ENCODE measurements at places on chromosomes 12 and 14. TPM values are rescaled to one million over a fixed set of nuclear protein-coding genes. Genes with fewer than 3 reads are reported as not detected.

Gene PLCZ1
- not detected for polyA plus RNA-seq

Gene ASIC1
- 6.9 TPM for polyA plus RNA-seq

Gene CLEC1A
- not detected for polyA plus RNA-seq

Gene TMEM253
- 2.4 TPM for polyA plus RNA-seq

Gene RNU4-1
- polyA plus RNA-seq, result not detected

Gene TSPAN11
- polyA plus RNA-seq, result 13.4 TPM

Gene LRCOL1
- not detected for polyA plus RNA-seq

Gene GARIN6
- not detected for polyA plus RNA-seq

DNA sequence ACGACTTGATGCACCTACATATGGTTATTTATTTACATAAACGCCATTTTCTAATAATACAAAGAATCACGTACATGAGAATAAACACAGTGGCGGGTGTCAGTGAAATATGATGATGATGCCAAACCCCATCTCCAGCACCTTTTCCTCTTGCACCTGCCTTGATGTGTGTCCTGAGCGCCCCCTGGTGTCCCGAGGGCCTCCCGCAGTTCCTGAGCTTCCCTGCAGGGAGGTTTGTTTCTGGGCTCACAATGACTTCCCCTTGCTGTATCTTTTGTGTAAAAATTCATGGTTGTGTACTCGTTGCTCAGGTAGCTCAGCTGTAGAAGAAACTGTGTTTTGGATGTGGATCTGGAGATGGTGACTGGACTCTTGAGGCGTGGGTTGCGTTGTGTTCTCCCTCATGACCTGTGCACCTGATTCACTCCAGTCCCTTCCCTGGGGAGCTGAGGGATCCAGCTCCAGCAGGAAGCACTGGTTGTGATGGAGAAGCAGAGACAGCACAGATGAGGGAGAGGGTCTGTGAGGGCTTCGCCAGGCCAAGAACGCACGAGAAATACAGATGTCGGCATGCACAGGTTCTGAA, 1037.8 kb downstream of the TMEM121 start:
- no peak for DNase-seq

GRCh38 chr14:99158646-99159165, 113.3 kb downstream of the BCL11B start:
- no peak for DNase-seq

GRCh38 chr12:6618483-6619225, 11.5 kb upstream of the CHD4 start:
- DNase-seq, result no peak

DNA sequence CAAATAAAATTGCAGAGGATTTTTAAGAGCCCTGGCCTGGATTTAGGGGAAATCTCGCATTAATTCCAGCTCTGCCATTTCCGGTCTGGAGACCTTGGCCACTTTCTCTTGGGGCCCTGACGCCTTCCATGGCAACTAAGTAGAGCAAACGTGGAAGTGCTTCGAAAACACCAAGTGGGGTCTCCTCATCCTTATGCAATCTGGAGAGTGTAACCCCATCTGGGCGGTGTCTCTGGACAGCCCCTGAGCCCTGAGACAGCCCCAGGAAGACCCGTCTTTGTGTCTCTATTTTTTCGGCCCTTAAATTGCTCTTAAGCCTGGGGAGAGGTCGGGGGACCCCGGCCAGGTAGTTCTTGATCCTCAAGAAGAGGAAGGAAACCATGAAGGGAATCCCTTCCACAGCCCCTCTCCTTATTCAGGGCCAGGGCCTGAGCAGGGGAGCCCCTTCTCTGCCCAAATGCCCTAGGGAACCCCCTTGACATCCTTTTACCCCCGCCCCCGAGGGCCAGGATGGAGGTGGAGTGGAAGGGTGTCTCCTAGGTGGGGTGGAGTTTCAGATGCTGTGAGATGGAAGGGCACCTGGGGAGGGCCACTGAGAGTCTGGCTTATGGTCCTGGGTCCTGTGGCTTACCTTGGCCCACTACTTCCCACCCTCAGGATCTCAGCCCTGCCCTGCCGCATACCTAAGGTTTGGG, 17.6 kb upstream of the NR4A1 start:
- DNase-seq, result no peak

DNA sequence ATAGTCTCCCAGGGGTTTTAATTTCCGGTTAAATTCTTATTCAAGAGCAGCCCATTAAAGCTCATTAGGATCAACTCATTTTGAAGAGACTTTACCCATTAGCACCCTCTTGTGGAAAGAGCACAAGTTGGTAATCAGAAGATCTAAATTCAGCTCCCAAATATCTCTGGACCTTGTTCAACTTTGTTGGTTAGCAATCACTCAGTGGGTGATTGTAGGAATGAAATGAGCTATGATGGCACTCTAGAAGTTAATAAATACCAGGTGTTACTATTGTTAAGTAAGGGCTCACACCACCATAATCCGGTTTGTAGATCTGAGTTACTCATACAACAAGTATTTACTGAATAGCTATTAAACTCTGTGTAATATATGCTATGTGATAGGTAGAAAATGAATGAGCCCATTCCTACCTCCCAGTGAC, 42.9 kb downstream of the TRIP11 start:
- peak; percentile 28 for DNase-seq

DNA sequence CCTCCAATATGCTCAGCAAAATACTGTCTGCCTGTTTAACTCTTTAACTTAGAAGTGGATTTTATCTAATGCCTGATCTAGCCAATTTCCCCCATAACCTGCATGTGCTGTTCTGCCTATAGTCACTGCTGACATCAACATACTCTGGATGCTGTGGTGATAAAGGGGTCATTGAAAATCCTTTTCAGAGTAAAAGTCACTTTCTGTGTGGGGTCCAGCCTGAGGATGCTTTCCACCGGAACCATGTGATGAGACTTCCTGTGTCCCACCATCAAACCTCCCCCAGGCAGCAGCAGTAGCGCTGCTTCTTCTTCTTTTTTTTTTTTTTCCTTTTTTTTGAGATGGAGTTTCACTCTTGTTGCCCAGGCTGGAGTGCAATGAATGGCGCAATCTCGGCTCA, 607.0 kb downstream of the BCL11B start:
- no peak for DNase-seq

DNA sequence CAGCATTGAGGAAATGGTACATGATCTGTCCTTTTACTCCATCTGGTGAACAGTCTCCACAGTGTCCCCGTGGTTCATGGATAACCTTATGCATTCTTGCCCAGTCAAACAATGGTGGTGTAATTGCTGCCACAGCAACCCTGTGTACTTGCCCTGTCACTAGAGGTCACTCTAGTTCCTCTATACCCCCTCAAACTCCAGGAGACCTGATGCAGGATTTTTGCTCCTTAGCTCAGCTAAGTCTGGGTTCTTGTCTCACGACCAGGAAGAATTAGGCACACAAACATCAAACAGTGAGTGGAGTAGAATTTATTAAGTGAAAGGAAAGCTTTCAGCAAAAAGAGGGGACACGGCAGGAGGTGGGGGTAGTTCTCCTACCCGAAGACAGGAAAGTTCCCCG, 24.7 kb upstream of the EEA1 start:
- no peak for DNase-seq

GRCh38 chr14:95964901-95965300, 74.3 kb upstream of the C14orf132 start:
- no peak for DNase-seq

- peak; percentile 83 for DNase-seq
Measured at GRCh38 chr12:56029666-56030293, 8.9 kb downstream of the IKZF4 start.

- DNase-seq, result peak; percentile 0
Measured at GRCh38 chr12:126534495-126534894, 1469.3 kb downstream of the AACS start.

GRCh38 chr14:99672506-99673304, 11.4 kb upstream of the CYP46A1 start:
- DNase-seq, result no peak

- peak; percentile 59 for DNase-seq
Measured at GRCh38 chr14:103206836-103207387, 83.7 kb downstream of the TNFAIP2 start.

DNA sequence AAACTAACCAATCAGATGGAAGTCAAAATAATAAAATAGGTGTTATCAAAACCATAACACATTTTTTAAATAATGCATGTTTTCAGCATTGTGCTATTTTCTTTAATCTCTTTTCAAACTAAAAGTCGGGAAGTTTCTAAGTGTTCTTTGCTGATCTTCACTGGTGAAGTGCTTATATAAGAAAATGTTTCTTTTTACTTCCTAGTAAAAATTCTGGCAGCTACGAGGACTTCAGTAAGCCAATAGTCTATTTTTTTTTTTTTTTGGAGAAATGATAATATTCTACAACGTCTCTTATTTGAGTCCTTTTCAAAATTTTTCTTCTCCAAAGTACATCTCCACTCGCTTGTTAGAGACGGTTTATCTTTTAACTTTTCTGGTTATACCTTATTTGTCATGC, 448.0 kb downstream of the SLC6A15 start:
- no peak for DNase-seq

- DNase-seq, result no peak
Measured at GRCh38 chr14:60632777-60633176, 16.5 kb downstream of the SIX1 start.

GRCh38 chr12:54147186-54147585, 41.6 kb downstream of the SMUG1 start:
- no peak for DNase-seq

GRCh38 chr12:46938071-46938678, 112.4 kb upstream of the SLC38A4 start:
- DNase-seq, result no peak

DNA sequence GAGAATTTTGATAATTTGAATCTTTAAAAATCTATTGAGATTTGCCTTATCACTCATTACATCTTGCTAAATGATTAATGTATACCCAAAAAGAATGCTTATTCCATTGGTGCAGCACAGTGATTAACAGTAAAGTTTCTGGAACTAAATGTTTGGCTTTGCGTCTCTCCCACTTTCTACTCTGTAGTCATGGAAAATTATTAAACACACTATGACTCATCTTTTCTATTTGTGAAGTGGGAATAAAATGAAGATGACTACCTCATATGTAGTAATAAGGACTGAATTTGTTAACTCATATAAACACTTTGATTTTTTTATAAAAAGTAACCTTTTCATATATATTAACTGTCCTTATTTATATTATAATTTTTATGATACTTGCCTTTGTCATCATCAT, 118.1 kb downstream of the RERGL start:
- DNase-seq, result no peak

GRCh38 chr12:132375747-132376463, 46.5 kb upstream of the GALNT9 start:
- no peak for DNase-seq

- no peak for DNase-seq
Measured at GRCh38 chr12:78081590-78082314, 251.1 kb downstream of the NAV3 start.

DNA sequence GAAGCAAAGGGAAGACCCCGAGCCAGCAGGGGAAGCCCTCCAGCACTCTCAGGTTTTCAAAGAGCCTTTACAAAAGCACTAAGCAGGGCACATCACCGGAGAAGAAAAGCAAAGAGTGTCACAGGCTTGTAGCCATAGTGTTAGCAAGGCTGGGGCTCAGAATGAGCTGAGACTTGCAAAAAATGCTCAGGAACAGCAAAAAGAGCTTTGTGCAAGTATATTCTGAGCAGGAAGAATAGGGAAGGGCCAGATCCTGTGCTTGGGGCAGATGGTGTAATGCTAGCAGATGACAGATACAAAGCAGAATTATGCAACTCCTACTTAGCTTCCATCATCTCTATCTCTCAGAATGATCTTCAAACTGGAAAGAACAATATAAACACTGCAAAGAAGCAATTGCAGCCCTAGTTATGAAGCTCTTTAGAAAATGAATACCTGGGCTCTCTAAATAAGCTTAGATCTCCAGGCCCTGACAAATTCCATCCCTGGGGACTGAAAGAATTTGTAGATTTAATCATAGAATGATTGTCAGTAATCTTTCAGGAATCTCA, 23.7 kb upstream of the PARP11 start:
- no peak for DNase-seq
